WERI-Rb-1 (cell line): ENCODE measurements at places on chromosomes 12 and 14.

- no peak for DNase-seq
These were observed 5.1 kb downstream of the INF2 start for GRCh38 chr14:104694475-104694950.

DNA sequence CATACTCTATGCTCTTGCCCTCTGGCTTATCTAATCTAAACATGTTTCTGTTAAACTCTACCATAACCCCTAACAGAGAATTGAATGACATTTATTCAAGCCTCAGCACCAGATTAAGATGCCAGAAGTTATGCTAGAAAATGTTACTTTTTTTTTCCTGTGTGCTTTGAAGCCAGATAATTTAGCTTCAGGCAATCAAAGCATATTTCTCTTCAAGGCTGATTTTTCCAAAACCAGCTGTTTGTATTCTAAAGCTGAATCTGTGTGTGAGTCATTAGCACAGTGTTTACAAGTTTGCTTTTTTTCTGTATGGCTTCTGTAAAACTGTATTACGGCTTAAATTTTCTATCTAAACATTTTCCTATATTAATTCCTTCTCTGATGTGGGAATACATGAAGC, 326.1 kb downstream of the FSCB start:
- DNase-seq, result no peak

DNA sequence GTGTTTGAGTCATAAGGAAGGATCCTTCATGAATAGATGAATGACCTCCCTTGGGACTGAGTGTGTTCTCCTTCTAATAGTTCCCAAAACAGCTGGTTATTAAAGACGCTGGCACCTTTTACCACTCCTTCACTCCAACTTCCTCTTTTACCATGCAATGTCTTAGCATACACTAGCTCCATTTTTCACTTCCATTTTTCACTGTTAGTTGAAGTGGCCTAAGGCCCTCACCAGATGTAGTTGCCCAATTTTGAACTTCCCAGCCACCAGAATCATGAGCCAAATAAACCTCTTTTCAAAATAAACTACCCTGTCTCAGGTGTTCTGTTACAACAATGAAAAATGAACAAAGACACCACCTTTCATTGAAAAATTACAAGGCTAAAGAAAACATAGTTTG, 64.7 kb downstream of the GPR65 start:
- no peak for DNase-seq

- DNase-seq, result peak; percentile 47
These were observed 34.8 kb downstream of the HIGD1C start for GRCh38 chr12:50986966-50987737.

DNA sequence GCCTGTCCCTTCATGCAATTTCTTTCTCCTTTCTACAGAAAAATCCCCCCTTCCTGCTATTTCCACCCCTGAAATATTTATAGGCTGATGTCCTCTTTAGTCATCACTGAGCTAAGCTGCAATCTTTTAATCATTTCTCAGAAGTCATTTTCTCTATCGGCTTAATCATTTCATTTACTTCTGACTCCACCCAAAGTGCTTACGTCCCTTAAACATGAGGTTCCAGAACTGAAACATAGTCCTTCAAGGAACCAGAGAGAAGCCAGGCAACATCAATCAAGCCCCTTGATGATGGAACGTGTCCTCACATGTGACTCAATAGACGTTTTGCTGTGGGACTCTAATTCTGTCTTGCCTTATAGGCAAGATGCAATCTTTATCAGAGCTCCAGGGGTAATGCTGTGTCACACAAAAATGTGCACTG, 148.7 kb upstream of the KRR1 start:
- no peak for DNase-seq

DNA sequence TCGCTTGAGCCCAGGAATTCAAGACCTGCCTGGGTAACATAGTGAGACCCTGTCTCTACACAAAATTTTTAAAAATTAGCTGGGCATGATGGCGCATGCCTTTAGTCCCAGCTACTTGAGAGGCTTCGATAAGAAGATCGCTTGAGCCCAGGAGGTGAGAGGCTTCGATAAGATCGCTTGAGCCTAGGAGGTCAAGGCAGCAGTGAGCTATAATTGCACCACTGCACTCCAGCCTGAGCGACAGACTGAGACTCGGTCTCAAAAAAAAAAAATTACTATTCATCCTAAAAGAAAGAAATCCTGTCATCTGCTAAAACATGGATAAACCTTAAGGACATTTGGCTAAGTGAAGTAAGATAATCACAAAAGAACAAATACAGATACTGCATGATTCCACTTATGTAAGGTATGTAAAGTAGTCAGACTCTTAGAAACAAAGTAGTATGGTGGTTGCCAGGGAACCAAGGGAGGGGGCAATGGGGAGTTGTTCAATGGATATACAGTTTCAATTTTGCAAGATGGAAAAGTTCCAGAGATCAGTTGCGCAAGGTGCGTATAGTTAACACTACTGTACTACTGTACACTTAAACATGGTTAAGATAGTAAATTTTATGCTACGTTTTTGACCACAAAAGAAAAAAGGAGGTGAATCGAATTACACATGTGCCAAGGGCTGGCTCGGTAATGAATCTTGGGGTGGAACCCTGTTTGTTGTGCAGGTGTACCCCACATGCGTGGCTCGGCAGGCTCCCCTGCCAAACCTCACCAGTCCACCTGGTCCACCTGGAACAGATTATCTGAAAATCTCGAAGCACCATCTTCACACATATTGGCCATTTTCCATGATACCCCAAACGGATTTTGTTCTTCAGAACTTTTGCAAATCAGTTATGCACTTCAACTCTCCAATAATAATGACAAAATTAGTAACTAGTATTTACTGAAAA, 18.3 kb upstream of the ATP2A2 start:
- no peak for DNase-seq
